ENCODE measurements at places on chromosomes 5 and 9.
A peak's percentile ranks its signal among the peaks of the same experiment; 100 is the strongest.

DNA sequence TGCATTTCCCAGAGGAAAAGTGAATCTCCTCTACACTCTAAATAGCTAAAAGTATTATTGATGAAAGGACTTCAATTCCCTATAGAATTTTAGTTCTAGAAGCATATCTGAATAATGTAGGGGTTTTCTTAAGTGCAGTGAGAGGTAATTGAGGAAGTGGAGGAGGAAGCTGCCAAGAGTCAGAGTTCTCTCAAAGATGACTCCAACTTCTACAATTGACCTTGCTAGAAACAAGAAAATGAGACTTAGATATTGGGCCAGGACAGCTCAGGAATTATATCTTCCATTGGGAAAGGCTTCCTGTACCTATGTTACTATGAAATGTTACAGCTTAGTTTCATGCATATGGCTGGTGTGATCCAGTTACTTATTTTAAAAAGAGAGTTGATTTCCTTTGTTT, 10.4 kb upstream of the F2R start:
- no peak for DNase-seq

- no peak for DNase-seq
Measured at GRCh38 chr5:2563046-2563445, 188.4 kb downstream of the IRX2 start.

- no peak for DNase-seq
Measured at GRCh38 chr5:40089269-40089668, 590.4 kb upstream of the PTGER4 start.

DNA sequence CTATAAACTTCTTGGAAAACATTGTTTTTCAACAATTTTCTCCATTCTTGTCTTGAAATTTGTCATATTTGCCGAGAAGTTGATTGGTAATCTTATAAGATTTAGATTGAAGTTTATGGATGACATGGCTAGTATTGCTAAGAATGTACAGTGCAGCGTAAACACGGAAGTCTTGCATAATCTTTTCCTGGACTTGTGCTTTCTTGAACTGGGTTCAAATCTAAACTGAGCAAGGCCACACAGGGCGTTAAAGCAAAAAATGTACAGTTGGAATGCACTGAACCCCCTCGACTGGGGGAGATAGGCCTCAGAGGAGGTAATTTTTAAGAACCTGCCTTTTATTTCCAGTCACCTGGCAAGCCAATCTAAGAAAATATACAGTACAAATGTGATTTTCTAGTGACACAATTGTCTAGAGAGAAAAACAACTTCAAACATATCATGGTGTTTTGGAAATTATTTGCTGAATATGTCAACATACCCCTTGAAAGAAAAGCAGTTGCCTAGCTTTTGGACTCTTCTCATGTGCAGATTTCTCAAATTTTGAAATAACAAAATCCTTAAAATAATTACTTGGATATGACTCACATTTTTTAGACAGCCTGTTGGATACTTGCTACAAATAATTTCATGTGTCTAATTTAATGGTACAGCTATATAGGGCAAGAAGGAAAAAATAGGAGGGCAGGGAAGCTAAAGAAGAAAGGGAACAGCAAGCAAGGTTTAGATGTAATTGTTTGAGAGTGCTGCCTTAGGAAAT, 18.5 kb upstream of the GAS1 start:
- no peak for DNase-seq

DNA sequence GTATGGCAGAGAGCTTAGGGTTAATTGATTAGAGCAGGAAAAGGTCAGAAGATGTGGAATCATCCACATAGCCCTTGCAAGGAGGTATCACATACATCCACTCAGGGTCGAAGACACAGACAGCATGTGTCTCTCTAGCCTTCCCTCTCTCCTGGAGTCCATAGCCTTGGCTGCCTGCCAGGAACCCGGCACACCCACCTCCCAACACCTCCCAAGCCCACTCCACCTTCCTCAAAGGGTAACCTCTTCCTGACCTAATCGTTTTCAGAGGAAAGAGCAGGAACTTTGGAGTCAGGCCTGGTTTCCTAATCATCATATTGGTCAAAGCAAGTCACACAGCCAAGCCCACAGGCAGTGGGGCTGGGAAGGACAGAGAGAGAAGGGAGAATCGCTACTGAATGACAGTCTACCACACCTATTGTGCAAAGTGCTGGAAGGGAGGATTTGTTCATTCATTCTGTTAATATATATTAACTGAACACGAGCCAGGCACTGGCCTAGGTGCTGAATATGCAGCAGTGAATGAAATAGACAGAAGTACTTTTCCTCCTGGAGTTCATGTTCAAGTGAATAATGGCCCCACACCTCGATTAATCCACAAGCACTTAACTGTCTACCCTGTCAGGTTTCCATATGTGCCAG, 107.8 kb downstream of the KCNIP1 start:
- DNase-seq, result peak; percentile 44

DNA sequence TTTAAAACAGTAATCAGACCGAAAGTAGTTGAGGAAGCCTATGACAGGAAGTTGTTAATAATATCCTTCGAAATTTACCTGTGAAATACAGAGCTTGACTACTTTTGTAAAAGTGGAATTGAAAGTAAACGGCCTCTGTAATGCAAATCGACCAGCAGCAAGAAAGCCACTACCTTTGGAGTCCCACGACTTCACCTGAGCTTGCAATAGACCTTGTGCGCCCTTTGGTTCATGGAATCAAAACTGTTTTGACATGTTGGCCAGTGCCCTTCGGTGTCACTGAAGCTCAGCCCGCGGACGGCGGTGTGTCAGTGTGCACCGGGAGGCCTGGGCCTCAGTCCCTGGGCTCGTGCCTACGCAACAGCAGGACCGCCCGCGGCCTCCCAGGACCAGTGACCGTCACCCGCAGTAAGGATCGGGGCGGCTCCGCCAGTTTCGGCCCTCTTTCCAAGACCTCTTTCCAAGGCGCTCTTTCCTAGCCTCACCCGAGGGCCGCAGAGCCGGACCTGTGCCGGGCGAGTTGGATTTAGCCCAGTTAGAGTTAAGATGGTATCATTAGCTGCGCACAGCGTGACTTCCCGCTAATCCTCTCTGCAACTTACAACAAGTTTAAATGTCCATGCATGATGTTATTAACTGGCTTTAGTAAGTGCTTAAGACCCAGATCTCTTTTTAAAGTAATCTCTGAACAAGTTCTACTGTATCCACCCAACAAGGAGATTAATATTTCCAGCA, 223.3 kb downstream of the MEF2C start:
- DNase-seq, result no peak

GRCh38 chr5:170494041-170494440, 9.8 kb upstream of the KCNIP1 start:
- no peak for DNase-seq

Measured in DMS79 treated with DMSO at 0.1 percent for 48 hours (cell line).